ENCODE measurements at places on chromosomes 5 and 9.

- no peak for DNase-seq
These were observed 44.7 kb upstream of the CRHBP start for GRCh38 chr5:76908166-76908565.

DNA sequence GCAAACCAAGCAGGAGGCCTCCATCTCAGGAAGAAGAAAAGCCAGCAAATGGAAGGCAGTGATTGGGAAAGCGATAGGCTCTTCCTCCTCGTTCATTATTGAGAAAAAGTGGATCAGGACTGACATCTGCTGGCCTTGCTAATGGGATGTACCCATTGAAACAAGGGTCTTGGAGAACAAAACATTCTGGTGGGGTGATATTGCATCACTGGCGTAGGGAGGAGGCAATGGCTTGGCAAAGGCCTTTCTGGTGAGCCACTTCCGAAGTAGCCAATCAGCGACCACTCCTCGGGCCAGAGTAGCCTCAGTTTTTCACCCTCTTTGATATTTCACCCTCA lies 86.7 kb upstream of the NFIB start:
- DNase-seq, result peak; percentile 62

DNA sequence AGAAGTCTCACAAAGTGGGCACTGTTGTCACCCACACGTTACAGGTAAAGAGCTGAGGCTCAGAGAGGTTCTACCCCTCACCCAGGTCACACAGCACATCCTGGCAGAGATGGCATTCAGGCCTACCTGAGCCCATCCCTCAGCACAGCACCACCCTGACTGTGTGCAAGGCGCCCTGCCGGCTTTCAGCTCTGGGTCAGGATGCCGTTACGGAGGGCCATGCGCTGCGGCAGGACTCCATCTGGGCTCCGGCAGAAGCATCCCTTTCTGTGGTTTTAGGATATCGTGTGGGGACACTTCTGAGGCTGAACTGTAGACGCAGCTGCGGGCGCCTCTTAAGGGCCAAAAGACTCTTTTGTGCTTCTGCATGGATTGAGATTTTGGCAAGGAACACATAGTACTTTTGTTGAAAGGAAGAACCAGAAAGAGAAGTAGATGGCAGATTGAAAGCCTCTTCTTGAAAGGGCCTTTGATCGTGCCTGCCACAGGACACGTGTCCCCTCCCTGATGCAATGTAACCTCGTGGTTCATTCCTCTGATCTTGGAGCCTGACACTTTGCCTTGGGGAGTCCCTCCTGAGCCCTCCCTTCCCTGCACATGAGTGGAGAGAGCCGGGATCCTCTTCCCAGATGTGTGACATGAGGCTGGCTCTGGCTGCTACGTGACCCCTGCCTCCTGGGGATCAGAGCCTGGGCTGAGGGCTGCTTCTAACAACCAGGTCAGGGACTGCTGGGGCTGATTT lies 31.3 kb downstream of the USP20 start:
- no peak for DNase-seq

DNA sequence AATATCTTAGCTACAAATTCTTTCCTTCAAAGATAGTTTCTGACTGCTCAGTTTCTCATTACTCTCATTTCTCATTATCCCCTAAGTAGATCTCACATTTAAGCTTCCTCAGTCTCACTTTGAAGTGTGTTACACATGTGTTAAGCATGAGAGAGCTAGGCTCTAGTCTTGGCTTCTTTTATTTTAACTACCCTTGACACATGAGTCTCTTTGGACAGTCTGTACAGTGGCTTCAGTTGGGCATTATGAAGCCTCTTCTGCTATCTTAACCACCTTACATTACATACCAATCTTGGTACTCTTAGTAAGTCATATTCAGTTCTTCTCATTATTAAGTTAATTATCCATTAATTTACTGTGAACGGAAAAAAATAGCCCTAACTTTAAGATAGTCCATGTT lies 232.5 kb downstream of the FBXL17 start:
- DNase-seq, result no peak

GRCh38 chr9:86355814-86356213 lies 1.6 kb upstream of the TUT7 start:
- DNase-seq, result no peak

GRCh38 chr5:145393426-145393825 lies 441.7 kb downstream of the PRELID2 start:
- no peak for DNase-seq

DNA sequence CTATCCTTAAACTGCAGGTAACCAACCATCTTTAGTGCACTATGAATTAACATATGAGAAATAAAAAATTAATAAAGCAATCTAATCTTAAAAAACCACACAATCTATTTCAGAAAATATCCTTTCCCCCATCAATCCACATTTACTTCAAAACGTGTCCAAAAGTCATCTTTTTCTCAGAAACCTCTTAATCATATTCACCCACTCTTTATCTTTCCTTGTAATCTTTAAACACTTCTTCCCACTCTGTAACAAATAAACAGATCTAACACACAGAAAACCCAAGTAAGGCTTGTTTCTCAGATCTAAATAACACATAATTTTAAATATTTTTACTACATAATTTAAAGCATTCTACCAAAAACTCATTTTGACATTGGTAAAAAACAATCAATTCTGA lies 44.4 kb downstream of the EFCAB9 start:
- DNase-seq, result no peak

GRCh38 chr9:12880406-12881015 lies 105.7 kb downstream of the LURAP1L start:
- no peak for DNase-seq

DNA sequence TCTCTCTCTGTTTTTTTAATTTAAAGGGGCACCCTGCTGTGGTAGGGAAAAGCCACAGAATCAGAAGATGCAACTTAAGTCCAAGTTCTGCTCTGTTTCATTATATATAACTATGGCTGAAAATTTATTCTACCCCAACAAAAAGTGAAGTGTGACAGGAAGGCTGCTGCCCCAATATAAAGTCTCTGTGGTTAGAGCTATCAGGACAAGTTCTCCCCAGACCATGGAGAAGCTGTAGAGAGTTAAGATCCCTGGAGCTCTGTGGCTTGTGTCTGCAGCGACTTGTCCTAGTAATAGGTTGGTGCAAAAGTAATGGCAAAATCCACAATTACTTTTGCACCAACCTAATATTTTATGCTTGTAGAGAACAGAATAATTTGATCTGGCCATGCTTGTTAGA lies 250.9 kb downstream of the PSAT1 start:
- no peak for DNase-seq

DNA sequence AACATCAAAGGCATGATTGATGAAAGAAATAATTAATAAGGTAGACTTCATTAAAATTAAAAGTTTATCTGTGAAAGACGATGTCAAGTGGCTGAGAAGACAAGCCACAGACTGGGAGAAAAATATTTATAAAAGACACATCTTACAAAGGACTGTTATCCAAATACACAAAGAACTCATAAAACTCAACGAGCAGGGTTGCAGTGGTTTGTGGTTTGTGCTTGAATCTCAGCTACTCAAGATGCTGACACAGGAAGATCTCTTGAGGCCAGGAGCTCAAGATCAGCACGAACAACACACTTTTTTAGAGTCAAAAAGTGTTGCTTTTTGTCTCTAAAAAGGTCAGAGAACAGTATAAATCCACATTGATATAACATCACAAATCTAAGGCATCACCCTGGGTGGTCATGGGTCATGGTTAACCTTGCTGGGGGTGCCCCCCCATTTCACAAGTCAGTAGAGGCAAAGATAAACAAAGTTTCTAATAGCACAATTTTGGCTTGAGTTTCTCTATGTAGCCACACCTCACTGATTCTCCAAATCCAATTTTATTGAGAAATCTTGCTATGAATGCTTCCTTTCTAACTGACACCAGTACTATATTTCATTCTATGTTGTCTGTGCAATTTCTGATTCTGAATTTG lies 342.9 kb upstream of the RPS23 start:
- DNase-seq, result no peak

- DNase-seq, result no peak
These were observed 106.0 kb downstream of the CAAP1 start for GRCh38 chr9:26786564-26786963.

DNA sequence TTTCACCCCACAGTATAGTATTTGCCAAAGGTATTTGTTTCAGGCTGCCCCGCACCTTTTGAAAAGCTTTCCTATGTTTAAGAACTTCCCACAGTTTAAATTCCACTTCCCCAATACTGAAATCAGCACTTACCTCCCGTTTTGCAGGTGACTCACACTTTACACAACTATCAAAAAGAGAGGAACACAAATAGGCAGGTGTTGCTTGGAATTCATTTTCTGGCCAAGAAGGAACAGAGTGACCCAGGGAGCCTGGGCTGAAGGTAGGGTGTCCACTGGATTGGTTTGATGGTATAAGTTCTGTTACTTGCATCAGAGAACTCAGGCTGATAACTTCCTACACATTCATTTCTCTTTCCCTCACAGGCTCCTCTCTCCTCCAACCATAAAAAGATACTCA lies 60.1 kb upstream of the SLC30A5 start:
- DNase-seq, result no peak

DNA sequence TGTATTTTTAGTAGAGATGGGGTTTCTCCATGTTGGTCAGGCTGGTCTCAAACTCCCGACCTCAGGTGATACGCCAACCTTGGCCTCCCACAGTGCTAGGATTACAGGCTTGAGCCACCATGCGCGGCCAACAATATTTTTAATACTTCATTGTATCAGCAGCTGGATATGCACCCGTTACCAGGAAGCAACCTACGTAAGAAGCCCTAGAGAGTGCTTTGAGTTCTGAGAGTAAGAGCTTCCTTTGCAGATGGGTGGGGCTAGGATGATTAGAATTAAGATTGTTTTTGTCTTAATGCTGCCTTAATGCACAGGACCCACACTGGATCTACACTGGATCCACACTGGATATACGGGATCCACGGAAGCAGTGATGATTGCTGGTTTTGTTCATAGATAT lies 123.9 kb upstream of the ABCA1 start:
- DNase-seq, result no peak

DNA sequence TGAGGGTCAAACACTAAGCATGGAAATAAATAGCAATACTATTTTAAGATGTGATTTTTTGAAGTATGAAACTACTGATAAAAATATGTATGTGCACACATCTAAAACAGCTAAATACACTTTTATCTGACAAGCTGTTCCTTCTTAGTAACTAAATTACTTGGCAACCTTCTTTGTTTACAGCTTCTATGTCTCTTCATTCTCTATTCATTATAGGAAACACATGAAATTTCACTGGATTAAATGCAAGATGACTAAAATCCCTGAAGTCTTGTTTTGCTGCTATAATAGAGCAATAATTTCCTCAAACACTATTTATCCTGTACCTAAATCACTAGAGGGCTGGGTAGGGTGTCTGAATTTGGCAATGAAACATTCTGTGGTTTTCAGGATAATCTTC lies 11.7 kb downstream of the RICTOR start:
- no peak for DNase-seq

Measured in H1 (cell line).